Naive B cell (primary cell): ENCODE measurements at places on chromosomes 7 and 10.

- DNase-seq: no peak
Measured at GRCh38 chr7:147567043-147567442, 1023.5 kb upstream of the C7orf33 start.

DNA sequence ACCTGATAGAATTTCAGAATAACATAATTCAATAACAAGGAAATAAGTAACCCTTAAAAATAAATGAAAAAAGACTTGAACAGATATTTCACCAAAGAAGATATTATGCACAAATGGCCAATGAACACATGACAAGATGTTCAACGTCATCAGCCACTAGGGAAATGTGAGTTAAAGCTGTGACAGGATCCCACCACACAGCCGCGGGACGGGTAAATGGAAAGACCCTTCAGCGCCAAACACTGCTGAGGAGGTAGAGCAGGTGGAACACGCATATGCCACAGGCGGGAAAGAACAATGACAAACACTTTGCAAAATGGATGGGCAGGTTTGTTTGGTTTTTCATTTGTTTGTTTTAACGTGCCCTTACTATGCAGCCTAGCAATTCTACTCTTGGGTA is 86.1 kb upstream of the RNF32 start:
- DNase-seq: no peak

DNA sequence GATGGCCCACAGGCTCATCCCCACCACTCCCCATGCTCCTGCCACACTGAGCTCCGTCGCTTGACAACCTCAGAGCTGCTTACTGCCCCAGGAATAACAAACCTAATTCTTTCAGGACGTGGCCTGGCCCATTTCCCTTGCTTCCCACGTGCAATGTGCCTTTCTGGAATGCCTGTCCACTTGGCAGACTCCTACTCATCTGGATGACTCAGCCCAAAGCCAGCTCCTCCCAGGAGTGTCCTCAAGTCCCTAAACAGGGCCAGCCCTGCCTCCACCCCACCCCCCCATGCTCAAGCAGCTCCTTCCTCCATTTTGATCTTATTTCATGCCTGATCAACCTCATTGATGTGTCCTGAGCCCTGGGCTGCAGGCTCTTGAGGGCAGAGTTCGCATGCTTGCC is 164.9 kb upstream of the RNF32 start:
- DNase-seq: no peak

DNA sequence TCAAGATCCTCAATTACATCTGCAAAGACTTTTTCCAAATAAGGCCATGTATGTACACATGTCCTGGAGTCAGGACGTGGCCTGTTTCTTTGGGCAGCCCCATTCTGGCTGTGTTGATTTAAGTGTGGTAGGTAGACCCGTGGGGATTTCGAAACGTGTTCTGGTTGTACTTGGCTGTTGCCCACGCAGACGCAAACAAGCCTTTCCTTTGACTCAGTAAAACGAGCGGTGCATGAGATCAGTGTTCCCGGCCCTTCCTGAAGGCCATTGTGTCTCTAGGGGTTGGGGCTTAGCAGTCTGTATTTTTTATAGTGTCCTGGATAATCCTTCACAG is 64.8 kb upstream of the DNAJB6 start:
- no peak for DNase-seq

DNA sequence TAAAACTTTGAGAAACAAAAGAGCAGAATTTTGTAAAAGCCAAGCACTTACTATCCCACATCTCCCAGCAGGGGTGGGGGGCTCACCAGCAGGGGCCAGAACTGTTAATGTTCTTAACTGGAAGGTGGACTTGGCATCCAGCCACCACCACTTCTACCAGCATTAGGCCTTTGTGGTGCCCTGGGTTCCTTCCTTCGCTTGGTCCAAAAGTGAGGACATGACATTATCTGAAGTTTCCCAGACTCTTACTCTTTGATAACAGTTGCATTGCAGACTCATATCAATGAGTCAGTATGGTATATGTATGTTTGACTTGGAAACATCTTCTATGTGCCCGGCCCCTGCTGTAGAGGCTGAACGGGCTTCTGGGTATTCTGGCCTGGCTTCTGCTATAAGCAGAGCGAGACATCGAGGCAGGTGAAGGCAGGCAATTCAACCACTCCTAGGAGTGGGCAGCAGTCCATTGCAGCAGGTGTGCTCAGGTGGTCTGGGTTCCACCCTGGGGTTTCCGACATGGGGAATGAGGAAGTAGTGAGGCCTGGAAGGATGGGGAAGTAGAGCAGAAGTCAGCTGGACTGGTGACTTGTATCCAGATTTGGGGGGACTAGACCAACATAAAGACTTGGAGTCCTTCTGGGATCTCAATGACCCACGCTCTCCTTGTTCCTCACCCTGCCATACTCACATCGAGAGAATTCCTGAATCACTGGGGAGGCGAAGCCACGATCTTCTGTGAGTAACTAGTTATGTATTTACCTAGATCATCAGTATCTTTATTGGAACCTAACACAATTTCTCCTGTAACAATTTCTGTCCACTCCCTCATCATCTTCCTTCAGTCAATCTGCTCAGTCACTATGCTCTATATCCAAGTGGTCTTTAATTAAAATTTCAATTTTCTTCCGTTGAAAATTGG is 4.1 kb downstream of the ZNF777 start:
- DNase-seq: no peak

DNA sequence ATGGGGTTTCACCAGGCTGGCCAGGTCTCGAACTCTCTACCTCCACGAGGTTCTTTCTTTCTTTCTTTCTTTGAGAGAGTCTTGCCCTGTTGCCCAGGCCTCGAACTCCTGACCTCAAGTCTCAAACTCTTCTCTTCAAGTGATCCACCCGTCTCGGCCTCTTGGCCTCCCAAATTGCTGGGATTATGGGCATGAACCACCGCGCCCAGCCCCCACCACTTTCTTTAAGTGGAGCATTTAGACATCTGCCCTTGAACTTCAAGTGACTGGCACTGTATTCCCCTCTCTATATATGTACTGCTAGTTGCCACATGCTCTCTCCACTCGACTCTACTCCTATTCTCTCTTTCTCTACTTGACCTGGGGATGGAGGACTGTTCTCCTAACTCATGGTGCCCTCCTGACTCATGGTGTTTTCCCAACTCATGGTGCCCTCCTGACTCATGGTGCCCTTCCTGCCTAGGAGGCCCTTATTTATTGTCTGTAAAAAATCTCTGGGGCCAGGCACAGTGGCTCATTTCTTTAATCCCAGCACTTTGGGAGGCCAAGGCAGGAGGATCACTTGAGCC is 19.3 kb upstream of the ACHE start:
- DNase-seq: no peak

GRCh38 chr10:3748484-3748883 is 36.5 kb downstream of the KLF6 start:
- DNase-seq: no peak

DNA sequence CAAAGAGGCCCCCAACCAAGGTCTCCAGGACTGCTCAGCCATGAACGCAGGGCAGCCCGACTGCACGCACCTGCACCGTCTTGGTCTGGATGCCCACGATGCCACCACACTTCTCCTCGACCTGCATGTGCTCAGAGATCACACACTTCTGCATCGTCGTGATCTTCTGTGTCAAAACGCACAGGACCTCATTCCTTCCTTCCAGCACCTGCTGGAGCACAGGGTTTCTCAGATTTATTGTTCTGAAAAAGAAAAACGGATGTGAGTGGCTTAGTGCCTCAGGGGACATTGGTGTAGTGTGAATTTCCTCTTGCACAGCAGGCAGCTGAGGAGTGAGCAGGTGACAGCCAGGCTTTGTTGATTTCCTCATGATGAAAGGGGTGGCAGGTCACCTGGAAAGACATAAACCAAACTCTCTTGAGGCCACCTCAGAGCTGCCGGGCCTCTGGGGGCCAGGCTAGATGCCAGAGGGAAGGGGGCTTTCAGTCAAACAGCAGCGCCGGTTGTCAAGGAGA is 38.2 kb downstream of the GSDME start:
- DNase-seq: peak; percentile 88

GRCh38 chr7:44580945-44581878 is 819 bp downstream of the TMED4 start:
- DNase-seq: no peak

GRCh38 chr7:72080341-72080766 is 331.8 kb downstream of the CALN1 start:
- DNase-seq: no peak

DNA sequence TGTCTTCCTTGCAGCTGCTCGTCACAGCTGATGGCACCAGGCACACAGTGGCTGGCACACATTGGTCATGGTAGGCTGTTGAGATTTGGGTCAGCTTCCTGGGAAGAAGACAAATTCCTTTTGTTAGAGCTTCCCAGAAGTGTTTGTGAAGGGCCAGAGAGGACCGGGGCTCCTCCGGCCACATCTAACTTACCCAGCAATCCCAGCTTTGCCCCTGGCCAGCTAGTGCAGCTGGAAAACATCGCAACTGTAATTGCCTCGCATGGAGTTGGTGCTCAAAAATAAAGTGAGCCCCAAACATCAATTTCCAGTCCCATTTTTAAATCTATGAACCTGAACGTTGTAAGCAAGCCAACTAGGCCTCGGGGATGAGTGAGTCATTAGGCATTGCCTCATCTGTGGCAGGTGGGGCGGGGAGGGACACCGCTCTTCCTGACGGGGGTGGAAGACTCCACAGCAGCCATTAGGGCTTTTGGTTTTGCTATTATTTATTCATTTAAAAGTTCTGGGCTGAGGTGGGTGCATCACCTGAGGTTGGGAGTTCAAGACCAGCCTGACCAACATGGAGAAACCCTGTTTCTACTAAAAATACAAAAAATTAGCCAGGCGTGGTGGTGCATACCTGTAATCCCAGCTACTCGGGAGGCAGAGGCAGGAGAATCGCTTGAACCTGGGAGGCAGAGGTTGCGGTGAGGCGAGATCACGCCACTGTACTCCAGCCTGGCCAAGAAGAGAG is 12.4 kb downstream of the CPA5 start:
- no peak for DNase-seq

GRCh38 chr7:27163288-27164044 is 1.9 kb downstream of the HOXA9 start:
- DNase-seq: no peak

GRCh38 chr10:59098387-59098786 is 78.1 kb upstream of the PHYHIPL start:
- DNase-seq: no peak

GRCh38 chr10:99375426-99375825 is 46.3 kb downstream of the CNNM1 start:
- DNase-seq: no peak
